ENCODE measurements at places on chromosomes 3 and 15.

- DNase-seq, result no peak
Observed at GRCh38 chr3:173007079-173007723, 133.8 kb downstream of the SPATA16 start.

DNA sequence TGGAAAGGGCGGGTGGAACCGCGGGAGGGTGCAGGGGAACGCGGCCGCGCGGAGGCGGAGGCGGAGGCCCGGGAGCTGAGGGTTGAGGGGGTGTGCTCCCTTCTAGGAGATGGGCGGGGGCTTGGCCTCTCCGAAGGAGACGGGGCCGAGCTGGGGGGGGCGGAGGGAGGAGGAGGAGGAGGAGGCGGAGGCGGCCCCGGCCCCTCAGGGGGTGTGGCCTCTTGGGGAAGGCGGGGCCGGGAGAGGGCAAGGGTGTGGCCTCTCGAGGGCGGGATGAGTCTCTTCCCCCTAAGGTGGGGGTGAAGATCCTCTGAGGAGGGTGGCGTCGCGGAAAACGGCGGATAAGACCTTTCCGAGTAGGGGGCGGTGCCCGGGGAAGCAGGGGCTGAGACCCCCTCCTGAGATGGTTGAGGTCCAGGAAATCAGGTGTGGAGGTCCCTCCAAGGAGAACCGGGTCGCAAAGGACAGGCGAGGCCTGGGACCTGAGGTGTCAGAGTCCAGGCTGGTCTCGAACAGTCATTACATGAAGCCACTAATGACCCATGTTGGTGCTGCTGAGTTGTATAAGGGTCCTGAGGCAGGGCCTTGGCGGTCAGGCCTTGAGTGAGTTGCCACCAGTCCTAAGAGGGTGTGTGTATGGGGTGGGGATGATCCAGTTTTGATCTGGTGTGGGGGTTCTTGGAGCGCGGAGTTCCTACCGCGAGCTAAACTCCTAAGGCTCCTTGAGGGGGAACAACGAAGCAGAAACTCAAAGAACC lies 759 bp downstream of the WDR6 start:
- DNase-seq, result peak; percentile 59

DNA sequence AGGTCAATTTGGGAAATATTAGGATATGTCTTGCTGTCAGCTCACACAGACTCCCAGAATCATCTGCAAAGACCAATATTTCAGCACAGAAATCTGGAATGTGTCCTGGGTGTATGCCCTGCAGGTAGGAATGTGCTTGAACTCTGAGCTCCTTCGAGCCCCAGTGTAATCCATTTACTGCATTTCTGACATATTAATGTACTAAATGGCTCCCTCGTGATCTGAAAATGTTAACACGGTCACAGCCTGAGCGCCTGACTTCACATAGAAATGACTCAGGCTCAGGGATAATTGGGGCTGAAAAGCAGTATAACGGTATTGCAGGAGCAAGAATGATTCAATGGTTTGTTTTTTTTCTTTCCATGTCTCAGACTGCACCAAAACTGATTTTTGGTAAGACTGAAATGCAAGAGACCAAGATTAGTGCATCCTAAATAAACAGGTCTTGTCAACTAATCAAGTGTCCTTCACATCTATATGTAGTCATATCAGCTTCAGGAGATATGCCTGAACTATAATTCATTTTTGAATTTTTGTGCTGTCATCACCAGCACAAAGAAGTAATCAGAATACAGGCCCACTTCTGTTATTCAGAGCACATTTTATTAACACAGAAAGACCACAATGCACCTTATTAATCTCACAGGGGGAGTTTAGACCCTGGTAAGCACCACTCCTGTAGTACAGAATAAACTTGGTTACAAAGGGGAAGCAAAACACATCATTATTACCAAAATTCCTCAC lies 49.8 kb downstream of the DCLK3 start:
- no peak for DNase-seq

- no peak for DNase-seq
Observed at GRCh38 chr3:94159062-94159828, 96.4 kb downstream of the NSUN3 start.

GRCh38 chr15:70954733-70955132 lies 62.1 kb downstream of the LRRC49 start:
- DNase-seq, result no peak

GRCh38 chr15:68343579-68344225 lies 66.2 kb downstream of the FEM1B start:
- DNase-seq, result no peak

- DNase-seq, result no peak
Observed at GRCh38 chr3:13110678-13111116, 37.5 kb upstream of the IQSEC1 start.

- DNase-seq, result no peak
Observed at GRCh38 chr15:58742022-58742813, 7.3 kb downstream of the ADAM10 start.

GRCh38 chr15:76099388-76099787 lies 39.6 kb downstream of the TMEM266 start:
- no peak for DNase-seq

DNA sequence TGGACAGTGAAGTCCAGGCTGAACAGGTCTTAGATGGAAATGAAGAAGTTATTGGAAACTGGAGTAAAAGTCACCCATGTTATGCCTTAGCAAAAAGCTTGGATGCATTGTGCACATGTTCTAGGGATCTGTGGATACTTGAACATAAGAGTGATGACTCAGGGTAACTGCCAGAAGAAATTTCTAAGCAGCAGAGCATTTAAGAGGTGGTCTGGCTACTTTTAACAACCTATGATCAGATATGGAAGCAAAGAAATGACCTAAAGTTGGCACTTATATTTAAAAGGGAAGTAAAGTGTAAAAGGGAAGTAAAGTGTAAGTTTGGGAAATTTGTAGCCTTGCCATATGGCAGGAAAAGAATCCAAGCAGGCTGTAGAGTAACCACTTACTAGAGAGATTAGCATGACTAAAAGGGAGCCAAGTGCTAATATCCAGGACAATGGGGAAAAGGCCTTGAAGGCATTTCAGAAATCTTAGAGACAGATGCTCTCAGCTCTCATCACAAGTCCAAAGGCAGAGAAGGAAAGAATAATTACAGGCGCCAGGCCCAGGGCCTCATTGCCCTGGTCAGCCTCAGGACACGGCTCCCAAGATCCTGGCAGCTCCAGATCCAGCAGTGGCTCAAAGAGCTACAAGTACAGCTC lies 73.9 kb upstream of the KCNH8 start:
- no peak for DNase-seq

DNA sequence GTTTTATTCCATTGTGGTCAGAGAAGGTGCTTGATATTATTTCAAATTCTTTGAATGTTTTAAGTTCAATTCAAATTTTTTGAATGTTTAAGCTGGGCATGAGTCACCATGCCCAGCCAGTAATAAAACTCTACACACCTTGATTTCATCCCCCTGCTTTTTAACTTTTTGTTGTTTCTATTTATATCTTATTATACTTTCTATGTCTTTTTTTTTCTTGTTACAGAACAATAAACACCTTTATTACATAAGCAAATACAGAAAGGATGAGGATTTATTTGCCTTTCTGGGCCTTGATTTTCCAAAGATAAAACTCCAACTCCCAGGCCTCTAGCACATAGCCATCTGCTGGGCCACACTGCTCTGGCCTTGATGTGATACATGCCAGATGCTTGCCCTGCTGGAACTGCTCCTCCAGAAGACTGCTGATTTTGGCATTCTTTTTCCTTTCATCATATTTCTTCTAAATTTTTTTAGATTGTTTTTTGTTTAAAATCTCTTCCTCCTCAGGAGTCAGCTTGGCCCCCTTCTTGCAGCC lies 14.0 kb downstream of the DNAH12 start:
- DNase-seq, result no peak

Measured in C1 segment of cervical spinal cord (tissue), 14 donors.